H7 (cell line): ENCODE measurements at places on chromosomes 3 and 15. TPM values are rescaled to one million over a fixed set of nuclear protein-coding genes. Genes with fewer than 3 reads are reported as not detected.

DNA sequence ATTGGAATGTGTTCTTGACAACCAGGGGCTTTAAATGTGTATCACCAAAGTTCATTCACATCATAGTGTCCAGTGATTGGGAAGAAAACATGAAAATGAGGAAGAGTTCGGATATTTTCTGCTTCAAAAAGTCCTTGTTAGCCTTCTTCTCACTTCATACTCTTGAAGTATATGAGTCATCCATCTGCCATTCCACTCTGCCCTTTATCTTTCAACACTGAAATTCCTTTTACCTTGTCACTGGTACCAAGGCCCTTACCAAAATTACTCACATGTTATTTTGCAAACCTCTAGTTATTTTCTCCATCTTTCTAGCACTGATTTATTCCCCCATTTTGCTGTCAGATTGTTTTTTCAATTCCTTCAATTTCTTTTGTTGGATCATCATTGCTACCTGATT, 32.5 kb downstream of the OR5H15 start:
- DNase-seq: no peak

DNA sequence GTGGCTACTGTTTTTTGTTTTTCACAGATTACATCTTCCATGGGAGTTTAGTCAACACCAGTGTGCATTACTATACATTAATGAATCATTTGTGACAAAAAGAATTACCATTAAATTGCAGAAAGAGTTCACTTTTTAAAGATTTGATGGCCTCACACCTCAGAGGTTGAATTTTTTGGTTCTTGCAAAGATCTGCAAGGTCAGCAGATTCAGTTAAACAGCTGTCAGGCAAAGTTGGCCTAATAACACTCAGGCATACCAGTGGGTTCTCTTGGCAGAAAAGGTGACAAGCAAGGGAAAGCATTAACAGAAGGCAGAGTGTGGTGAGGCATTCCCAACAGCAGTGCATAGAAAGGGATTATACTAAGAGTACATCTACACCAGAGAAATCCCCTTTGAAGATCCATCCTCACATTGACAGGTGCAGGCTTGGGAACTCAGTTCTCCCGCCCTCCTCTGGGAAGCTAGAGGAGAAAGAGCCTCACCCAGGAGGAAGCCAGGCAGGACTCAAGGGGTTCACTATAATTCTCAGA, 24.3 kb upstream of the PTX3 start:
- DNase-seq: no peak

DNA sequence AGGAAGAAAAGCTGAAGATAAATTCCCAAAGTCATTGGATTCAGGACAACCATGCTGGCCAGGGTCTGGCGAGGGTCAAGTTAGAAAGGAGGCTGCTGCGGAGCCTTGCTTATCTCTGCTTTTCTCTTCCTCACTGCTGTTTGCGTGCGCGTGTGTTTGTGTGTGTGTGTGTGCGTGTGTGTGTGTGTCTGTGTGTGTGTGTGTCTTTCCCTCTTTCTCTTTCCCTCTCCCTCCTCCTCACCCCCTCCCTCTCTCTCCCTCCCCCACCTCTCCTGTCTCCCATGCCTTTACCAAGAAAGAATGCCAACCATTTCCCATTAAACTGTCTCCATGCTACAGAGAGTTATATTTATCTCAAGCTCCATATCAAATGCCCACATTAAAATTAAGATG, at the start of gene COLQ:
Gene COLQ, minus strand, starts transcription at position 134 of the 393 bp plus-strand sequence. Its CDS starts 81 bp downstream, at position 53.
- no peak for DNase-seq

RIOX2 gene
- total RNA-seq: 12.8 and 14.6 TPM in 2 replicates

ZFAND6 gene
- total RNA-seq: 213 and 238 TPM in 2 replicates

TM4SF1 gene
- total RNA-seq: 0.07 TPM in 1 of 2 replicates, not detected in the other
